ENCODE measurements at places on chromosomes 5 and 9.

DNA sequence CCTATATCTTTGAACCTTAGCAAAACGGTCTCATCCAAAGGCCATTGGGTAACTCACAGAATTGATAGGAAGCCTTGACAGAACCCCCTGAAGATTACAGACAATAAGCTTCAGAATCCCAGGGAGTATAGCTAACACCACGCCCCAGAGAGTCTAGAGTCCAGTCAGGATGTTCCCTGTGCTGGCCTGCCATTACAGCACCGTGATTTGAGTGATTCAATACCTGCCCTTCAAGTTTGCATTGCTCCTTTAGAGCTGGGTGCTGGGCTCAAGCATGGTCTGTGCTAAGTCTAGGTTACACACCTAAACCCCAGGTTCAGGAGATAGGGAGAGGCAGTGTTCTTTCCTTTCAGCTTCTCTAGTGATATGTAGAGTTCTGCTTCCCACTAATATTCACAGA, 90.5 kb downstream of the RASEF start:
- DNase-seq, result no peak

- no peak for DNase-seq
Observed at GRCh38 chr5:56230576-56230975, 2.6 kb downstream of the ANKRD55 start.

DNA sequence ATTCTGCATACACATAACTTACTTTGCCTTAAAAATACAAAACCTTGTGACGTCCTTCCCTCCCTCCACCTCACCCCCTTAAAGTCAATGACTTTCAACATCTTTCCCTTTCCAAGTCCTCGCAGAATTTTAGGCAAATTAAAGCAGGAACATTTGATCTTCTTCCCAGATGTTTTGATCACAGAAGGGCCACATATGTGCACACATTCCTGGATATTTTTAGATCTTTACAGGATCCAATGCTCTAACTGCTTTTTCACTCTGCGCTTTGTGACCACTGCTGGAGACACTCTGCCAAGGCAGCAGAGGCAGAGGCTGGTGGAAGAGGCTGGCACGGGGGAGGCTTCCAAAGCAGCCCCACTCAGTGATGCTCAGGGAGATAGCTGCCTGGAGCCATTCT, 130.7 kb downstream of the SEC61B start:
- no peak for DNase-seq

GRCh38 chr9:1879501-1879900, 135.6 kb upstream of the SMARCA2 start:
- no peak for DNase-seq

DNA sequence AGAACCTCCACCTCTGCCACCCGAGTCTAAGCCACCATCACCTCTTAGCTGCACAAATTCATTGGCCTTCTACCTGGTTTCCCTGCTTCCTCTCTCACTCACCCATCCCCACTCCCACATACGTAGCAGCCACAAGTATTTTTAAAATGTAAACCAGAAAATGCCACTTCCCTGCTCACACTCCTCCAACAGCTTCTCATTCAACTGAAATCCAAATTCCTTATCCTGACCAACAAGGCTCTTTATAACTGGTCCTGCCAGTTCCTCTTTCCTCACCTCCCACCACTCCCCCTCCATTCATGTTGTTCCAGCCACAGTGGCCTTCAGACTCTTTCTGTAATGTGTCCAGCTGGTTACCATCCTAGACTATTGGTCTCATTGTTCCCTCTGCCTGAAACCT, 25.0 kb upstream of the PALM2AKAP2 start:
- no peak for DNase-seq

- peak; percentile 91 for DNase-seq
Observed at GRCh38 chr5:39177631-39177964, 41.8 kb downstream of the FYB1 start.

DNA sequence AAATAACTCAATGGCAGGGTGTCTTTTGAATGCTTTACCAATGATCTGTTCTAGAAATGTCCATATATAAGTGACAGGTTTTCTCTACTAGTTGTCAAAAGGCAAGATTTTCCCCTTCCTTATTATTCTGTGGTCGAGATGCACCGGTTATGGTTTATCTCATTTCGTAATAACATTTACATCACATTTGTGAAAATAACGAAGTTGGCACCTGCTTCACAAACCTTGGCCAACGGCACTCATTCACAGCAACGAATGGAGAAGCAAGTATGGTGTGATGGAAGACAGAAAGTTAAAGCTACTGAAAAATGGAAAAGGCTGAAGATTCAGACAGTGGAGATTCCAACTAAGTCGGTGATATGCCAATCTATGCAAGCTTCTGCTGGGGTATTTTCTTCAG, 235.8 kb downstream of the KCTD16 start:
- peak; percentile 7 for DNase-seq

GRCh38 chr9:37916471-37917312, 12.8 kb upstream of the SLC25A51 start:
- DNase-seq, result no peak

GRCh38 chr9:1726993-1727759, 288.0 kb upstream of the SMARCA2 start:
- DNase-seq, result peak; percentile 72

DNA sequence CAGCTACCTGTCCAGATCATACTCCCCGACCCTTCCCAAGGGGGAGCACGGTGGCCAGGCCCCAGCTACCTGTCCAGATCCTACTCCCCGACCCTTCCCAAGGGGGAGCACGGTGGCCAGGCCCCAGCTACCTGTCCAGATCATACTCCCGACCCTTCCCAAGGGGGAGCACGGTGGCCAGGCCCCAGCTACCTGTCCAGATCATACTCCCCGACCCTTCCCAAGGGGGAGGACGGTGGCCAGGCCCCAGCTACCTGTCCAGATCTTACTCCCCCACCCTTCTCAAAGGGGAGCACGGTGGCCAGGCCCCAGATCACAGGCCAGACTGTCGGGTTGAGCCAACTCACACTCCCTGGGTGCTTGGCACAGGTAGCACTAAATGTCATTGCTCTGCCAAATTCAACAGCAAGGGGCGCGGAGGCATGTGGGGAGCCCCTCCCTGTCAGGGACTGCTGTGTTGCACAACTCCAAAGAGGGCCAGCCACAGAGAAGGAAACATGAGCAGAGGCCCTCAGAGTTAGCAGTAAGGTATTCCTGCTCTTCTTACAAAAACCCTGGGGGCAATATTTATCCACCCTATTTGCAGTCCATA, 136.9 kb downstream of the OLFM1 start:
- no peak for DNase-seq

DNA sequence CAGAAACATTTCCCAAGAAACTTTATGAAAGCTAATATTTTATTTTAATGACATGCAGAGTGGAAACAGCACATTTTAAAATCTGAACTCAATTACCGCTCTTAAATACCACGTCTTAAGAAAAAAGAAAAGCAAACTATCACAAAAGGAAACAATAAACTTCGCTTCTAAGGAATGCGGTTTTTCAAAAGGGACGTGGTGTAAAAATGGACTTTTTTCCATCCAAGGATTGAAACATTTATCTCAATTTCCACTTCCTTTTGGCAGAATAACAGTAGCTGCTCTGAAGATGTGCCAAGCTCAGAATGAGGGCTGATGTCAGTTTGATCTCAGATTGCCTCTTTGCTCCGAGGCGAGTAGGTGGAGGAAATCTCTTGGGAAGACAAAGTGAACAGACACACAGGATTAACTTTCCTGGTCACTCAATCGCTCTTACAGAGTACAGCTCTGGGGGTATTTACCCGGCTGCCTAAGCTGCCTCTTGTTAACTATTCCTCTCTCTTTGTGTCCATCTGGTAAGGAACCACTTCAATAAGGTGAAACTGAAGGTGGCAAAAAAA, 158.5 kb downstream of the TRPM6 start:
- DNase-seq, result no peak

GRCh38 chr5:20636686-20637085, 648.7 kb upstream of the CDH18 start:
- no peak for DNase-seq

GRCh38 chr9:132881826-132882225, 3.1 kb downstream of the SPACA9 start:
- DNase-seq, result no peak

Measured in MV-4-11 (cell line).